MG63 (cell line): ENCODE measurements at places on chromosomes 2 and 18.

GRCh38 chr2:9556121-9556743 lies 602 bp upstream of the ADAM17 start:
- no peak for DNase-seq

GRCh38 chr2:34785206-34785785 lies 1186.2 kb upstream of the FAM98A start:
- DNase-seq = no peak

DNA sequence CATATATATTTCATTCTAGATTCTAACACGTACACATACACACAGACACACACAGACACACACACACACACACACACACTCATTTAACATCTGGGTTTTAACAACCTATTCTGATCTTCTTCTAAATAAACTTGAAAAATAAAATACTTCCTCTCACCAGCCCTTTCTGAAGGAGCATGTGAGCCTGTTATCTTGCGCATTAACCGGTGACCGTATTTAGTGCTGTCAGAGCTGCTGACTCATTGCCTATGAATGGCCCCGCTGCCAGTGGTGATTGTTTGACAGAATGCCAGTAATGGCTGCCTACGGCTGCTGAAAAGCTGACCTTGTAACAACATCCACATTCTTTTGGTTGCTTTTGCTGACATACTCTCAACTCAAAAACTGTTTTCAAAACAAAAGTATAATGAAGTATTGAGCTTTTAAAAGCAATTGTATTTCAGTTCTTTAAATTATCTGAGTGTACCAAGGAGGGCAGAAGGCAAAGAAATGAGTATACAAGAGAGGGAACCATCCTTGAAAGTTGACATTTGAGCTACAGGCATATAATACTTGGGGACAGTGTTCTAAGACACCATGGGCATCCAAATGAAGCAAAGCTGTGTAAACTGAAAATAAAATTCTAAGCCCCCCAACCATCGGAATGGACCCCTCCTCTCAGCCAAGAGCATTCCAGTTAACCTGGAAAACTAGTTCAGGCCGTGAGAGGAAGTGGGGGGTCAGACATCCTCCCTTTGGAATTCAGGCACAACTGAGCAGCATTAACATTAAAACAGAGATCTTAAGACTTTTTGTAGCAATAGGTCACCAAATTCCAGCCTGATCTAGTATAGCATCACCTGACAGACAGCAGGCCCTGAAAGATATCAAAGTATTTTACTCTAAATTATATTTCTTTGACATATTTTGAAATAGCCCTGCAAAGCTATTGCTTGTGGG lies 50.2 kb upstream of the DTNA start:
- peak; percentile 83 for DNase-seq

DNA sequence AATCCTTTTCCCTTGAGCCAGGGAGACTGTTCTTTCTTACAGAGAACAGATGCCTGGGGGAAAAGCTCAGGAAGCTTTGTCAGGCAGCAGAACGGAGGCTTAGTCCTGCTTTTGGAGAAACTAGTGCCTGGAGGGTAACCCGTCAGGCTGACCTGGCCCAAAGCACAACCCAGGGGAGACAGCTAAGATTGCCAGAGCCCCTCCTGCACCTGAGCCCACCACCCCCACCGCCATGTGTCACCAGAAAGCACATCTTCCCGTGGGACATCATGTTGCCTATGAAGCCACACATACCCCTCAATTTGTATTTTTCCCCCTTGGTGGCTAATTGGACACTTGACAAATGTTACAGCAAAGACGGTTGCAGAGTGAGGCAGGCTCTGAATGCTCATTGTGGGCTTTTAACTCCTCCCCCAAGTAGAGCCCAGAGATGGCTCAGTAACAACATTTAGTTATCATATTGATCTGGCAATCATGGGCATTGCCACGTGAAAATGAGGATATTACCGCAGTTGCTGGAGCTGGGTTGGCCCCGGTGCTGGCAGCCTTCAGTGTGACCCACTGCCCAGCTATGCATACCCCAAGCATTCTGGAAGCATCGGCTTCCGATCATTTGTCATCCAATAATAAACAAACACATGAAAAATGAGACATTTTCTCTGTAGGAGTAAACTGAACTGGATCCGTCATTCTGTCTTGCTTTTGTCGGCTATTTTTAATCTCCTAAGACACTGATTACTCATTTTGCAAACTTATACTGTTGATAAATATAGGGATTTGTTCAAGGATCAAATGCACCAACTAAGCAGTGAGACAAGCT lies 229.5 kb downstream of the ATAD2B start:
- peak; percentile 88 for DNase-seq

DNA sequence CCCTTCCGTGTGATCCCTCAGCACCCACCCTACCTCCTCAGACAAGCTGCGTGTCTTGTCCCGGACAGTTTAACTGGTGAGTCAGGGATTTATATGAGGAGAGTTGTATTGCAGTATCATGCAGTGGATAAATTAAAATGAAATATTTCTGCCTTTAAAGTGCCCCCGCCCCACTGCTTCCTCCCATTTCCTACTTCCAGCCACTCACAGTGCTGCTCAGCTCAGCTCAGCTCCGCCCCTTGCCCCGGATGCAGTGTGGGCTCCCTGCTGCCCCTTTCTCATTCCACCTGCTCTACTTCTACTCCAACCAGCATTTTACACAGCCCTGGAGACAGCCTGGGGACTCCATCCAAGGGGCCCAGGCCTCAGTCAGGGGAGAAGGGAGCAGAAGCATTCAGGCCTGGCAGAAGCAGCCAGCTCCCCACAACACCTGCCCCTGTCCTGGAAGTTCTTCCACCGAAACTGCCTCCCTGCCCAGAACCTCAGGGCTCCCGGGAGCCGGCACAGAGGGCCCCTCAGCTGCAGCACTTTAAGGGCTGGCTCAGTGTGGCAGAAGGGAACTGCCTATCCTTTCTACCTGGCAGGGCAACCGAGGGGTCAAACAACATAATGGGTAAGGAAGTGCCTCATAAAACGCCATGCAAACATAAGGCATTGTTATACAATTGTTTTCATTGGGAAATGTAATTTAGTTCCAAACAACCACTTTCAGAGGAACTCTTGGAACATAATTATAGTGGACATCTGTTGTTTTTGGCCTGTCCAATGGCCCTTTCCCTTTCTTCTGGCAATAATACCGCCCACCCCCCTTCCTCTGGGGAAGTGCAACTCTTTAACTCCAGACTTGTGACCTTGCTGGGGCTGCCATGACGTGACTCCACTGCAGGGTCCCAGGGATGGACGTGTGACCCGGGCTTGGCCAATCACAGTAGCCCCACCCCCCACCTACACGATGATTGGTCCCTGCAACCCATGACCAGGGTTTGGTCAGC lies 102.3 kb downstream of the LIPG start:
- no peak for DNase-seq

- no peak for DNase-seq
Measured at GRCh38 chr2:134020608-134021007, 233.3 kb upstream of the MGAT5 start.

DNA sequence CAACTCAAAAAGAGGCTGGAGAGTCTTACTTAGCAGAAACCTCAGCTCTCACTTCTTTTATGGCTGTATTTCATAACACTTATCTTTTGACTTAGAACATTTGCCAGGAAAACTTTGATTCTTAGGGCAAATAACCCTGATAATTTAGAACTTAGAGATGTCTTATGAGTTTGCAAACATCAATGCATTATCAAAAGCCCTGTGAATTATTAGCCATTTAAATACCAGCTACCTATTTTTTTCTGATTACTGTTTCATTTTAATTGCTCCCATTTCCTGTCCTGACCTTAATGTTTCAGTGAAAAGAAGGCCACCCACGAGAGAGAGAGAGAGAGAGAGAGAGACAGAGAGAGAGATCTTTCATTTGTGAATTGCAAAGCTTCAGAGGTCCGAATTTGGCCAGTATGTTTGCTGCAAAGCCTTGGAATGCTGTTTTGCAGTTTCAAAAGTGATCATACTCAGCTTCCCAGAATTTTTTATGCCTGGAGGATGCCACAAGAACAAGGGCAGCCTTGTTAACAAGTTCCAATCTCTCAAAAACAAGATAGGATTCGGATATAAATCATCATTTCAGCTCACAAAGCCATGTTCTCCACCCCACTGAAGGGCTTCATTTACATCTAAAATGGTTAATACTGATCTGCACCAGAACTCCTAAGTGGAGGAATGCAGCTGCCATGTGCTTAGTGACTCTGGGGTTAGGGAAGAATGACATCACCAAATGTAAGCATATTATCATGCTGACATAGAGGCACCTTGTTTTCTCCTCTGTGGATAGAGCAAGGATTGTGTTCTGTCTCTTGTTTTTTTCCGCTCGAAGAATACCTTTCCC lies 478.2 kb downstream of the ARHGAP15 start:
- no peak for DNase-seq

DNA sequence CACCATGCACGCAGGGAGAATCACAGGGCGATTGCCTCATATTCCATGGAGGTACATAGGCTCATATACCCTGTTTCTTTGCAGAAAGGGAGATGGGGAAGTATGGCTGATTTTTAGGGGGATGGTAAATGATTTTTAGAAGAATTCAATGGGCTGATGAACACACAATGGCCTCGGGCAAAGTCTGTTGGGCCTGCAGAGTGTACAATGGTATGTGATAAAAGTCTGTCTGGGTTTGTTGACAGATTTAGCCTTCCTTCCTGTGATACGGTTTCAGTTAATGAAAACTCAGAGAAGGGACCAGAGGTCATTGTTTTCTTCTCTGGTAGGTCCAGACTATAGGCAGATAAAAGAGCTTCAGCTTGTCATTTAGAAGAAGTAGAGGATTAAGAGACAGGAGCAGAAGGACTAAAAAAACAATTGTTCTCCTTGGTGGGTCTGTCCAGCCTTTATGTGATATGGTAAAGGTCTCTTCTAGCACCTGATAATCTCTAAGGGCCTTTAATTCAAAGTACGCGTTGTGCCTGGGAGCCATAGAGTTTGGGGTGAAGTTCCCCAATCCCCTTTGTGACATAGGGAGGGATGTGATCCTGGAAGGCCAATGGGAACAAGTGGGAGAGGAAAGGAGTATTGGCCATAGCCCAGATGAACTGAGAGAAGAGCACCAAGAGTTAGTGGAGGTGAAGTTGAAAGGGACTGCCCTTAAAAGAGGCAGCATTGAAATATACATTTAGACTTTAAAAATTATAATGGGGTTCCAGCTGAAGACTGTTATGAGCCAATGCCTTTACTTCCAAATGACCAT lies 107.5 kb upstream of the SERPINE2 start:
- no peak for DNase-seq

GRCh38 chr2:201959198-201959597 lies 74.5 kb upstream of the FZD7 start:
- DNase-seq = no peak

DNA sequence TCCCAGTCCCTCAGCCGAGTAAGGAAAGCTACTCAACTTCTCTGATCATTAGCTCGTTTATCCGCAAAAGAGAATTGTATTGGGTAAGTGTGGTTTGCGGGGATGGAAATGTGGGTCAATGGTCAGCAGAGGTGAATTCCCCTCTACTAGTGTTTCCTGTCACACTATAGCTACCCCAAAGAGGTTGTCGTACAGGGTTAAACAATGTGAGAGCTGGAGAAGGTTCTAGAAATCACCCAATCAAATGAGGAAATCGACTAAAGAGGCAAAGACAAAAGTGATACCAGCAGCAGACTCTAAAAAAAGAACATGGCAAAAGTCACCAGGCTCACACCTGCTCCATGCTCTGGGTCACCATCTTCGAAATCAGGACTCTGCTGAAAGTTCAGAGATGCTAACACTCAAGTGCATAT lies 144.7 kb upstream of the ITGA4 start:
- DNase-seq = no peak

- peak; percentile 97 for DNase-seq
Measured at GRCh38 chr2:74198461-74199274, at the start of gene MTHFD2. MTHFD2 (plus strand) TSS chr2:74198615; CDS start chr2:74198642, 27 bp downstream.
